ENCODE measurements at places on chromosomes 16 and 17.

GRCh38 chr17:51402899-51403298 is 142.6 kb downstream of the UTP18 start:
- no peak for DNase-seq

GRCh38 chr16:84477661-84478060 is 26.8 kb downstream of the MEAK7 start:
- DNase-seq, result no peak

DNA sequence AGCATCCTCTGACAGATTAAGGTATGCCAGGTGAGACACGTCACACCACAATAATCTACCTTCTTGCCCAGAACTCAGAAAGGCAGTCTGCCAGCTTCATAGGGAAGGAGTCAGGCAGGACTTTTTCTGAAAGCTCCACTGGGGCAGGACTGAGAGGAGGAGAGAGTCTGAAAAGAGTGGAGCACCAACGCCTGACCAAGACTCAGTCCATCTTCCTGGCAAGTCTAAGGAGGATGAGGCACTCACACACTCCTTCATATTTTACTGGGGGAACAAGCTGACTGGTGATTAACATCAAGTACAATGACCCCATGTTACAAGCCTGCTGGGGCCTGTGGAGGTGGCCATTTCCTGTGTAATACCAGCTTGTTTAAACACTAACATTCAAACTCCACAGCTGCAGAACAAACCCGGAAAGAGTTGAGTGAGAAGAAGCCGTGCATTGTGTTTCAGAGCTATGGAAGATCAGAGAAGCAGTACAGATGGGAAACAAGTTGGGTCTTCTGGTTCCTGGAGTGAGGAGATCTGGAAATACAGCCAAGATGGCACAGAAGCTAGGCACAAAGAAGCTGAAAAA is 122.4 kb downstream of the HIC1 start:
- no peak for DNase-seq

GRCh38 chr16:70589998-70590471 is 56.3 kb upstream of the IL34 start:
- no peak for DNase-seq

DNA sequence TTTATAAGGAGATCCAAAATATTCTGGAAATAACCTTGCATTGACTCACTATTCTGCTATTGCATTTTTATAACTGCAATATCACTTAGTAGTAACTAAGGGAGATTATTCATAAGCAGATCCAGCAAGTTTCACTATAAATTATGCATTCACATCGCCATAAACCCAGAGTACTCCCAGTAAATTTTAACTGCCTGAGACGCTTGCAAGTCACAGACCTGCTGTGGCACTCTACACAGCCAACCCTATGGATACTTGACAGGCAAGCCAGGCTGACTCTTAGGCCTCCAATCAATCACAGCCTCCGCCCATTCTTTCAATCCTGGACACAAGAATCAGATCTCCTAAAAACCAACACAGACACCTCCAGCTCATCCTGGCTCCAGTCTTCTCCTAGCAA is 28.2 kb downstream of the USP31 start:
- no peak for DNase-seq
